Amniotic stem cell (primary cell): ENCODE measurements at places on chromosomes 5 and 9.

GRCh38 chr5:179825655-179826182 is 5.0 kb downstream of the SQSTM1 start:
- no peak for DNase-seq

- no peak for DNase-seq
These were observed 1640.9 kb upstream of the C9orf72 start for GRCh38 chr9:29214154-29214689.

- DNase-seq: no peak
These were observed 51.8 kb upstream of the ZBTB43 start for GRCh38 chr9:126752881-126753670.

- no peak for DNase-seq
These were observed 38.5 kb upstream of the DEPDC1B start for GRCh38 chr5:60738461-60738860.

- DNase-seq: no peak
These were observed 306.4 kb downstream of the ZSWIM6 start for GRCh38 chr5:61638476-61638875.

DNA sequence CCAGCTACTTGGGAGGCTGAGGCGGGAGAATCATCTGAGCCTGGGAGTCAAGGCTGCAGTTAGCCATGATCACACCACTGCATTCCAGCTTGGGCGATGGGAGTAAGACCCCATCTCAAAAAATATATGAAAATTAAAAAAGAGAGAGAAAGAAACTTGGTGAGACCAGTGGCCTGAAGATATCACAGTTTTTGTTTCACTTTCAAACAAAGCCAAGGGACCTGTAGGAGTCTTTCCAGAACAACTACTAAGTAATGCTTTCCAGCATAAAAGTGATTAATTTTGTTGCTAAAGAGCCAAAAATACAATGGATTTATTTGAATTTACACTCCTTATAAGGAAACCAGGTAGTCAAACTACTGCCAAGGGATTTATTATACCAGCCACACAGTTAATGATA is 23.5 kb downstream of the GKAP1 start:
- no peak for DNase-seq

DNA sequence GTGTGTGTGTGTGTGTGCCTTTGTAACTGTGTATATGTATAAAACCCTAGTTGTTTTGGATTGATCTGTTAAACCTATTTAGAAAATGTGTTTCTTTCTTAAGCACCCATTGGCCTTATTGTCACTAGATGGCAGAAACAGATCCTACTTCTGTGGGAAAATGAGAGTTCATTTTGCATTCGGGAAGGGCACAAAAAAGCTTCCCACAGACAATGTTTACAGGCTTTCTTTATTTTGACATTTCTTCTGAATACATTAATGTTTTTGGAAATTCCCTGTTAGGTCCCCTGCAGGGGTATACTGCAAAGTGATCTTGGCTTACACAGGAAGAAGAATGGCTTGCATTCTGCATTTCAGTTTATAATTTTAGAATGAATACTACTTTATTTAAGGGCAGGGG is 481.8 kb upstream of the ARRDC3 start:
- no peak for DNase-seq

GRCh38 chr5:145942201-145942600 is 5.8 kb downstream of the SH3RF2 start:
- no peak for DNase-seq

- no peak for DNase-seq
These were observed 49.5 kb downstream of the KLF4 start for GRCh38 chr9:107439991-107440456.

DNA sequence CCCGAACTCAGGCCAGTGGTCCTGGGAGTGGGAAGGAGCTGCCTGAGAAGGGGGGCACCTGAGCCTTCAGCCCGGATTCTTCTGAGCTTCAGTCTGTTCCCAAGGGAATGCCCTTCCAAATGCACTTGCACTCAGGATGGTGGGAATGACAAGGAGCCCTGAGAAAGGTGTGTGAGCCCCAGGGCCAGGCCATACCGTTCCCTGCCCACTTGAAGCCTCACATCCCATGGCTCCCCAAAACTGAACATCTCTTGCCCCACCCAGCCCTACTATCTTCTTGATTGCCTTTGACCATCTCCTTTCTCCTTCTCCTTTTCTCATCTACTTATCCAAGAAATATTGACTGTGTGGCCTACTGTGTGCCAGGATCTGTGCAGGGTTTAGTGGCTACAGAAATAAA is 84.4 kb upstream of the HSPA9 start:
- DNase-seq: no peak

DNA sequence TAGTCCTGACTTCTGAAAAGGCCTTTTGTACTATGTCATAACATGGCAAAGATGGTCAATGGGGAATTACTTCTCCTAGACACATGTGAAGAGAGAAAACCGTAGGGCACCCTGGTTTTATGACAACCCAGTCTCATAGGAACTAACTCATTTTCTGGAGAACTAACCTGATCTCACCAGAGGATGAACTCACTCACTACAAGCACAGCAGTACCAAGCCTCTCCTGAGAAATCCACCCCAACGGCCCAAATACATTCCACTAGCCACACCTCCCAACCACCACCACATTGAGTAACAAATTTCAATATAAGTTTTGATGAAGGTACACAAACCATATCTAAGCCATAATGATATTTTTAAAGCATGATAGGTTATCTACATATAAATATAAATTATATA is 909.3 kb upstream of the CDH10 start:
- DNase-seq: no peak

DNA sequence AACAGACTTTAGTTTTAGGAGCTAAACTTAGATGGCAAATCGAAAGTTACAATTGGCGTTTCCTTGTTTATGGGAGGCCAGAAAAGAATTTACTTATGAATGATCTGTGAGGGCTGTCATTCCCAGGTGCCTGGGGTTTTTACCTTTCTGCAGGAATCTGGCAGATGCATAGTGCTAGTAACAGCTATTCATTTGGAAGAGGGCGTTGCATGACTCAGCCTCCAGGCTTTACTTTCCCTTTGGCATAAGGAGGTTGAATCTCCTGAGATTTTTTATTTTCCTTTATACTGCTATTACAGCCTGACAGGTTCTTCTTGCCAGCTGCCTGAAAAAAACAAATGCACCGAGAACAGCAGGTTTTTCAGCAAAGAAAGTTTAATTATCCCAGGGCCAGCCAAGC is 30.0 kb downstream of the CARD6 start:
- no peak for DNase-seq

DNA sequence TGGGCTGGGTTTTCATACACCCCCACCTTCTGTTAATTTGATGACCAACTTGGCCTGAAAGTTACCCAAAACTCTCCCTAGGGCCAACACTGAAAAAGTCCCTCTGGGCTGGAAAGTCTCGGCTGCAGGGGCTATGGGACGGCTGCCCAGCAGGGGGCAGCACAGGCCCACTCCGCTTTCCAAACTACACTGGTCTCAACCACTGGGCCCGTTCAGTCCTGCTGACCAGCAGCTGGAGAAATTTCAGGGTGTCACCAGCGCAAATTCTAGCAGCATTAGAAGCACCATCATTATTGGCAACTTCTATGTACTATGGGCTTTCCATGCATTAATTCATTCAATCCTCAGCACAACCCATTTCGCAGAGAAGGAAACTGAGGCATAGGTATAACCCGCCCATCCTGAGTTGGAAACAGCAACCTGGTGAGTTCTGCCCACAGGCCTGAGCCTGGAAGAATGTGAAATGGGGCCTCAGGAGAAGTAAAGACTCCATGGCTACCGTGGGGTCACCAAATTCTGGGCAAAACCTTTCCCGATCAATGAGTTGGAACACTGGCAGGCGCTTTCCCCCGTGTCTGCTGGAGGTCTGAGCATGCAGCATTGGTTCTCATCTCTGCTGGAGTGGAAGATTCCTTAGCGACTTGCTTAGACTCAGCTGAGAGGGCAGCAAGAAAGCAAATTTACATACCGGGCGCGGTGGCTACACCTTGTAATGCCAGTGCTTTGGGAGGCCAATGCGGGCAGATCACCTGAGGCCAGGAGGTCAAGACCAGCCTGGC is 9.7 kb downstream of the ORM2 start:
- DNase-seq: no peak

DNA sequence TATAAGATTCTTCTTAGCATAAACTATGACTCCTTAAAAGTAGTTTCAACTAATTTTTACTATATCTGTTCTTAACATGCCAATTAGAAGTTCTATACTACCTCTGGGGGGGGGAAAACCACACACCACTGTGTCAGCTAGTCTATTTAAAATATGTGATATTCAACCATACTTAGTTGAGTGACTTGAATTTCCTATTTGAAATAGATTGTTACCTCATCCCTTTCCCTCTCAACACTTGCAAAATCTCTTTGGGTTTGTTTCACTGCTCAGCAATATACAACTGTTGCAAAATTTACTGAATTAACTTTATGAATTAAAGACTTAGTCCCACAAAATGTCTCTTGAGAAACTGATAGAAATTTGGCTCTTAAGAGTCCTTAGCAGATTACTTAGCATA is 151.1 kb upstream of the POU5F2 start:
- DNase-seq: no peak

- no peak for DNase-seq
These were observed 73.5 kb downstream of the MTAP start for GRCh38 chr9:21875893-21876292.

DNA sequence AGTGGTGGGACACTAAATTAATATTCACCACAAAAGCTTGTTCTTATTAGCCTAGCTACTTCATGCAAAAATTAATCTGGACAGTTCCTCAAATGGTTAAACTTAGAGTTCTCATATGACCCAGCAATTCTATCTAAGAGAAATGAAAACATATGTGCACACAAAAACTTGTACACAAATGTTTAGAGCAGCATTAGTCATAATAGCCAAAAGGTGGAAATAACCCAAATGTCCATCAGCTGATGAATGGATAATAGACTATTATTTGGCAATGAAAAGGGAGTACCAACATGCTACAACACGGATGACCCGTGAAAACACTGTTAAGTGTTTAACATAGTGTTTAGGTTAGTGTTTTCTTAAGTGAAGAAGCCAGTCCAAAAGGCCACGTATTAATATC is 32.8 kb upstream of the TNIP1 start:
- no peak for DNase-seq

DNA sequence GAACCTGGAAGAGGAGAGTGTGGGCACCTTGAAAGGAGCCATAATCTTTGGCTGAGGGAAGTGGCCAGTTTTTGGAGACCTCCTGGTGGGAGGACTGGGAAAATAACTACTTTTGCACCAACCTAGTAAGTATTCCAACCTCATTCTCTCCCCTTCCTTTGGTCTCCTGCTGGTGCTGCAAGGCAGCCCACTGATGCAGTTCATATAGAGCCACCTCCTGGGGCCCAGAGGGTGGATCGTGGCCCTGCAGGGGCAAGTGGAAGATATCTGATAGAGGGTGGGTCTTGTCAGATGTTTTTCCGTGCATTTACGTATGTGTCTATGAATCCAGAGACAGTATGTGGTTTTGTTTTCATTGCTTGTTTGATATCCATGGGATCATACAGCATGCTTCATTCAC is 172.8 kb upstream of the PITX1 start:
- no peak for DNase-seq

DNA sequence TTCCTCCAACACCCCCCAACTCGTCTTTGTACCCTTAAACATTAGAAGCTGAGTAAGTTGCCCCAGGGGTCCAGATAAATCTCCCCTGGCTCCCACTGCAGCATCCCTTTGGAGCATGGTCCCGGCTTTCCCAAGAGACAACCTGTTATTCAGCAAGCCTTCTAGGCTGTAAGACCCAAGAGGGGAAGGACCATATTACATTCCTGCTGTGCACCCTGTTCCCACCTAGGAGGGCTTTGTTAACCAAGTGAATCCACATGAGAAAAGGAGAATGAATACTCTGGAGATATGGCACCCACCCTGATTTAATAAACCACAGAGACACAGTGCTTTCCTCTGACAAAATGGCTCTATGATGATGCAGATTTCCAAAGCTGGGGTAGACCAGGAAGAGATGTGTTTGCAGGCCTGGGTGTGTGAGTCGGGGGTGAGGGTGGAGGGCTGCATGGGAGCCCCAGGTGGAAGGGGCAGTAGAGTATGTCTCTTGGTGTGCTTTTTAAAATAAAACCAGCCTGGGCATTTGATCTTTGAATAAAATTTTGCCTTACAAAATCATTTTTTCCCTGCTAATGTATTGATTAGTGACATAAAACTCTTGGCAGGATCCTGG is 325.2 kb downstream of the DRD1 start:
- DNase-seq: no peak

DNA sequence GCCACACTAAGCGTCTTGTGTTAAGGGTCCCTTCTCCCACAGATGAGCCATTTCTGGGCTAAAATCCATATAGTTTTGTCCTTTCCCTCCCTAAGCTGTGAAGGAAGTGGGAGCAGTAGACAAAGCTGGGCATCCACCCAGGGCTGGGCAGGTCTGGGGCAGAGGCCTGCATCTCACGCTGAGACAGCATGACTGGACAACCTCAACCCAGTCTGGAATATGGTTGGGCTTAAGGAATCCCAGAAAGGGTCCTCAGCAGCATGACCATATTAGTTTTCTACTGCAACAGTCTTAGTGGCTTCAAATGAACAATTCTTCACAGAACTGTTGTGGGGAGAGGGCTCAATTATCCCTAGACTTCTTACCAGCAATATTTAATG is 173.8 kb downstream of the AUH start:
- peak; percentile 9 for DNase-seq

DNA sequence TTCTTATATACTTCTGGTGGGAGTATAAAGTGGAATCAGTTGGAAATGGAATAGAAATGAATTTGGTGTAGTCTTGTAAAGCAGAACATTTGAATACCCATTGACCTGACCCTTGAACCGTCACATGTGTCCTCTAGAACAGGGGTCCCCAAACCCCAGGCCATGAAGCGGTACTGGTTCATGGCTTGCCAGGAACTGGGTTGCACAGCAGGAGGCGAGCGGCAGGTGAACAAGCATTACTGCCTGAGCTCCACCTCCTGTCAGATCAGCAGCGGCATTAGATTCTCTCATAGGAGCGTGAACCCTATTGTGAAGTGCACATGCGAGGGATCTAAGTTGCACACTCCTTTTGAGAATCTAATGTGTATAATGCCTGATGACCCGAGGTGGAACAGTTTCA is 80.0 kb downstream of the RANBP17 start:
- DNase-seq: no peak

- no peak for DNase-seq
These were observed 14.8 kb upstream of the NR3C1 start for GRCh38 chr5:143418140-143418866.

DNA sequence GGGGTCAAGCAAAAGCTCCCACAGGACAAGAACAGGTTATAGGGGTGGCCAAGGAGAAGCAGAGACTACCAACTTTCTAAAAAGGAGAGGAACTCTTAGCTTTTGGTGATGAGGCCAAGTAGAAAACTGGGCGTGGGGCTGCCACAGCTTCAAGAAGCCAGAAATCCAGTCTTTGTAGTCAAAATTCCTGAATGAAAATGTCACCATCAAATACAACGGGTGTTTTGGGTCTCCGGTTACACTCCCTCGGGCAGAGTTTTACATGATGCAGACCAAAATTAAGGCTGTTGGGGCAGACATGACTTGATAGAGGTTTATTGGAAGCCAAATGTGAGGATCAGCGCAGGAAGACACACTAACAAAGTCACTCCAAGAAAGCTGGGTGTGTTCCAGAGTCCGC is 29.4 kb upstream of the N4BP3 start:
- DNase-seq: no peak

- DNase-seq: no peak
These were observed 136.4 kb downstream of the ZSWIM6 start for GRCh38 chr5:61468483-61468865.
